Pancreas (tissue), 10 donors: ENCODE measurements at places on chromosomes 2 and 18. TPM values are rescaled to one million over a fixed set of nuclear protein-coding genes. Genes with fewer than 3 reads are reported as not detected.

DNA sequence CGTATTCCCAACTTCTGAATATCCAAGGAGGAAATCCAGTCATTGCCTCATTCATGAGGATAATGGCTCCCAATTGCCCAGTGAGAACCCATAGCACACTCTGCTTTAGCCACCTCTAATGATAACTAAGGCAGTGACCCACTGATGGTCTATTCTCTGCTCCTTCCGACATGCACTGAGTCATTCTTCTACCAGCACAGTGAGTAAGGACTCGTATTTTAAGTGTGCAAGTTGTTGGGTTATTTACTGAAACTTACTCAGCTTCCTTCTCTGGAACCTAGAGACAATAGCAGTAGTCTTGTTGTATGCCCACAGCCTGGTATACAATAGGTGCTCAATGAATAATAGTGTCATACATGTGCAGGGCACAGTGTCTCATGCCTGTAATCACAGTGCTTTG lies 81.1 kb upstream of the ZNF397 start:
- no peak for DNase-seq

- DNase-seq, result no peak
Measured at GRCh38 chr2:220144411-220144810, 517.0 kb downstream of the SLC4A3 start.

DNA sequence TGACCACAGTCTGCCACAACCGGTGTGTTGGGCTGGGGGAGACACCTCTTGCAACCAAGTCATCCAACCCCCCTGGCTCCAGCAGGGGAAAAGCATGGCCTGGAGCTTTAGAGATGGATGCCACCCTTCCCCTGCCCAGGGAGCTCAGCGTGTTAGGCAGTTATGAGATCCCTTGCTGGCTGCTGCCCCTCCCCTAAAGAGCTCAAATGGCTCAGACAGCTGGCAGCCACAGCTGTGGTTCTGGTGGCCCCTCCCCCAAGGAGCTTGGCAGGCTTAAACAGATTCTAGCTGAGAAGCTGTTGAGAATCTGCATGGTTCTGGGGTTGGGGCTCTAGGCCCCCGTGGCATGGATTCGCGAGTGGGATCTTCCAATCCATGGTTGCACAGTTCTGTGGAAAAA lies 64.7 kb downstream of the TEX51 start:
- DNase-seq, result no peak

GRCh38 chr2:8214036-8214615 lies 467.7 kb upstream of the ID2 start:
- DNase-seq, result no peak

GRCh38 chr18:63686871-63687270 lies 15.9 kb upstream of the SERPINB11 start:
- DNase-seq, result no peak

GRCh38 chr2:44839771-44840502 lies 101.6 kb upstream of the SIX3 start:
- DNase-seq, result no peak

The ALMS1 gene
- 7.8 TPM for polyA plus RNA-seq
